ENCODE measurements at places on chromosomes 4 and X. TPM values are rescaled to one million over a fixed set of nuclear protein-coding genes. Genes with fewer than 3 reads are reported as not detected.

Gene ZAR1
- not detected for total RNA-seq

Gene GAGE12G
- total RNA-seq, result not detected

Gene NHS
- total RNA-seq, result 0.07 TPM

Gene RIBC1
- 0.32 TPM for total RNA-seq

Gene PABPC4L
- 0.13 TPM for total RNA-seq

Measured in pulmonary artery endothelial cell (primary cell).